ENCODE measurements at places on chromosomes 11 and 22.

DNA sequence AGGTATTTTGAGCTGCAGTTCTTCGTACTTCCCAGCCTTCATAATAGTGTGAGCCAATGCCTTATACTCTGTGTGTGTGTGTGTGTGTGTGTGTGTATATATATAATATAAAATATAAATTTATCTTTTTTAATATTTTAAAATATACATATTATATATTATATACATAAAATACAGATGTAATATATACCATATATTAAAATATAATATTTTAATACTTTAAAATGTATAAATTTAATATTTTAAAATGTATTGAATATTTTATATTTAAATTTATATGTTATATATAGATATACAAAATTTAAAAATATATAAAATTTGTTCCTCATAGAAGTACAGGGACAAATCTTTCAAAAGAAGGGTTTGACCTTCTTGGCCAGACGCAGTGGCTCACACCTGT lies 53.7 kb upstream of the CARD18 start:
- DNase-seq = no peak

DNA sequence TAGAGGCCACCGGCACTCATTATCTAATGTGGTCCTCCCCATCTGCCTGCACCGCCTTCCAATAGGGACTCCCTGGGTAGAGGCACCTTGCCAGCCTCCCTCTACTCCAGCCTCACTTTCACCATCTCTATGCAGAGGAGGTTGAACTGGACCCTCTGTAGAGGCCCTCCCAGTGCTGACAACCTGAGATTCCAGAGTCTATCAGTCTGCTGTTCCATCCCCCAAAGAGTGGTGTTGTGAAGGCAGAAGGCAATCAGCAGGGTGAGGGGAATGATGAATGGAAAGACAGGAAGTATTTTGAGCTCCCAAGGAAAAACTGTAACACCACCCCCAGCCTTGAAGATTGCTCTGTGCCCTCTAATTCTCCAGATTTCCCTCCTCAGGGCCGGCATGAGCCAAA lies 77.9 kb downstream of the THAP12 start:
- no peak for DNase-seq

DNA sequence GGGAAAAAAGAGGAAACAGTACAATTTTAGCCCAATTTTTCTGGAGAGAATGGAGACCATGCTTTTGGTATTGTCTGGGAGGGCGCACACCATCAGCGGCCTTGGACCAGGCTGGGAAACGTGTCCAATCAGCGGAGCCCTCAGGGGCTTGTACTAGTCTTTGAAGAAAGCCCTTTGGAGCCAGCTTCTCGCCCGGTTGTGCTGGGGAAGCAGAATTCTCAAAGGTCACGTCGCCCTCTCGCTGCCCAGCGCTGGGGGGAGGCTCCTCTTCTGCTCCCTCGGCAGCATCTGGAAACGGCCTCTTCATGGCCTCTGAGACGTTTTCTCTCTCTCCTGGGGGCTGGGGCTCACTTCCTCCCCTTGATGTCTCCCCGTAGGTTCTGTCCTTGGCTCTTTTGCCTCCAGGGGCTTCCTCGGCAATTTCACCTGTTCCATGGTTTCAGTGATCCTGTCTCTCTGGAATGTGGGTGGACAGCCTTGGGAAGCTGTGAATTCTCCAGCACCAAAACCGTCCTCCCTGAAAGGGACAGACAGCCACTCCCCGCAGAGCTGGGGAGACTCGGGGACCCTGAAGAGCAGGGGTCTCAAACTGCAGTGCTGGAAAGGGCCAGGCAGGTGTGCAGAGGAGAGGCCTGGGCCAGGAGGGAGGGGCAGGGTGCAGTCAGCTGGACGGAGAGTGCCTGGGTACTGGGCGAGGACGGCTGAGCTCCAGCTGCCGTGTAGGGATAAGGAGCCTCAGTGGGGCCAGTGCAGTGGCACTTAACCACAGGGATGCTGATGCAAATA lies 80.2 kb downstream of the RPS6KA4 start:
- peak; percentile 38 for DNase-seq

GRCh38 chr11:27313157-27313821 lies 49.7 kb downstream of the CCDC34 start:
- DNase-seq = no peak

DNA sequence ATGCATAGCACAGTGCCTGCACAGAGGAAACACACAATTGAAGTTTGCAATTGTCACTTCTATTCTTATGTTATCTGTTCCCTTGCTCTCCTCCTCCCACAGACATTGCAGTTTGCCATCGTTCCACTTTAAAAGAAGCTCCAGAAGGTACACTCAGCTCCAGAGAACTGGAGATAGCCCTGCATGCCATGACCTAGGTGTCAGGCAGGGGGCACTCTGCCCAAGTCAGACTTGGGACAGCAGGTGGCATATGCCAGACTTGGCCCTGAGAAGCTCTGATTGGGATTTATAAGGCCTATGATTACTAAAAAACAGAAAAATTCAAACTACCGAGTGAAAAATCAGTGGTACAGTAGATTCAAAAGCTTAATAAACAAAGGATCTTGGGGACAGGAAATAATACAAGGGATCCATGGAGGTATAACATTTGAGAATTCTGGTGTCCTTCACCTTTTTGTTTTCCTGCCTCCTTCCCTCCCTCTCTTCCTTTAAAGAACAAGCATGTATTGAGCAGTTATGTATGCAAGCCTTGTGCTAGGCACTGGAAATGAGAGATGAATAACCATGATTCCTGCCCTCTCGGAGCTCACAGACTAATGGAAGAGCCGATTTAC lies 40.0 kb downstream of the TENM4 start:
- DNase-seq = peak; percentile 48

- DNase-seq = no peak
These were observed 3.5 kb downstream of the KRTAP5-7 start for GRCh38 chr11:71530602-71531001.

DNA sequence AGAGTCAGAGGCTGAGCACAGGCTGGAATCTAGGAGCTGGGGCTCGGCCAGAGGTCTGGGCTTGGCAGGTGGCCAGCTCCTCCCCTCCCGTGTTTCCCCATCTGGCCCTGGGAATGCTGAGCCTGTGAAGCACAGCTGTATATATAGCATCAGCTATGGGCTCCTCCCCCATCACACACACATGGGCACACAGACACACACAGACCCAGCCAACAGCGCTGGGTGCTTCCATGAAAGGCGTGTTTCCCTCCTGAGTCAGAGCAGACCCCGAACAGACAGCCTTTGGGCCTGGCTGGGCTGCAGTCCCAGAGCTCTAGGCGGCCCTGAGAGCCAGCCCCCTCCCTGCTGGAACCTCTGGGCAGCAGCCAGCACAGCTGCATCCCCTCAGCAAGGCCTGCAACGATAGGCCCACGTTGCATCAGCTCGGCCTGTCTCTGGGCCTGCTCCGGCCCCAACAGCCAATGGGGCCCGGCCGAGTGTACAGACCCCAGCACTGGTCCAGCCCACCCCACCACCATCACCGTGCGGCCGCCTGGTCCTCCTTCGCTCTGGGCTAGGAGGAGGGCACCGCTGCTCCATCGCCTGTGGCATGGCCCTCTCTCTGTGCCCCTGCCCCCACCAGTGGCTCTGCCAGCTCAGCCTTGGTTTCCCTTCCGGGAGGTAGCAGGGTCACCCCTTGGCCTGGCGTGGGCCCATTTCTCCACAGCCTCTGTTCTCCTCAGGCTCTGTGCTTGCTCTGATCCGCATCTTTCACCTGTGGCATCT lies 7.6 kb upstream of the SERPINH1 start:
- DNase-seq = no peak

GRCh38 chr22:35498026-35498800 lies 42.4 kb upstream of the RASD2 start:
- no peak for DNase-seq

GRCh38 chr11:130052567-130052966 lies 17.1 kb upstream of the APLP2 start:
- no peak for DNase-seq

- DNase-seq = no peak
These were observed at the start of gene CD248 for GRCh38 chr11:66316849-66317251. CD248 (minus strand) TSS chr11:66317044; CDS start chr11:66317027, 17 bp downstream.

All from RWPE1 (cell line).